IPS DF 19.7 (cell line): ENCODE measurements at places on chromosomes 7 and 10.

- no peak for DNase-seq
These were observed 7.1 kb upstream of the BTBD16 start for GRCh38 chr10:122263971-122264370.

DNA sequence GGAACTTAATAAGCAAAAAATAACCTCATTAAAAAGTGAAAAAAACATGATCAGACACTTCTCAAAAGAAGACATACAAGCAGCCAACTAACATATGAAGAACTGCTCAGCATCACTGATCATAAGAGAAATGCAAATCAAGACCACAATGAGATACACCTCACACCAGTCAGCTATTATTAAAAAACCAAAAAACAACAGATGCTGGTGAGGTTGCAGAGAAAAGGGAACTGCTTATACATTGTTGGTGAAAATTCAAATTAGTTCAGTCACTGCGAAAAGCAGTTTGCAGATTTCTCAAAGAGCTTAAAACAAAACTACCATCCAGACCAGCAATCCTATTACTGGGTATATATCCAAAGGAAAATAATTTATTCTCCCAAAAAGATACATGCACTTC is 513.3 kb downstream of the MDFIC start:
- DNase-seq: no peak

- no peak for DNase-seq
These were observed 22.1 kb downstream of the ACTR1A start for GRCh38 chr10:102480396-102480795.

- DNase-seq: no peak
These were observed 44.9 kb downstream of the JCAD start for GRCh38 chr10:30014511-30014910.

DNA sequence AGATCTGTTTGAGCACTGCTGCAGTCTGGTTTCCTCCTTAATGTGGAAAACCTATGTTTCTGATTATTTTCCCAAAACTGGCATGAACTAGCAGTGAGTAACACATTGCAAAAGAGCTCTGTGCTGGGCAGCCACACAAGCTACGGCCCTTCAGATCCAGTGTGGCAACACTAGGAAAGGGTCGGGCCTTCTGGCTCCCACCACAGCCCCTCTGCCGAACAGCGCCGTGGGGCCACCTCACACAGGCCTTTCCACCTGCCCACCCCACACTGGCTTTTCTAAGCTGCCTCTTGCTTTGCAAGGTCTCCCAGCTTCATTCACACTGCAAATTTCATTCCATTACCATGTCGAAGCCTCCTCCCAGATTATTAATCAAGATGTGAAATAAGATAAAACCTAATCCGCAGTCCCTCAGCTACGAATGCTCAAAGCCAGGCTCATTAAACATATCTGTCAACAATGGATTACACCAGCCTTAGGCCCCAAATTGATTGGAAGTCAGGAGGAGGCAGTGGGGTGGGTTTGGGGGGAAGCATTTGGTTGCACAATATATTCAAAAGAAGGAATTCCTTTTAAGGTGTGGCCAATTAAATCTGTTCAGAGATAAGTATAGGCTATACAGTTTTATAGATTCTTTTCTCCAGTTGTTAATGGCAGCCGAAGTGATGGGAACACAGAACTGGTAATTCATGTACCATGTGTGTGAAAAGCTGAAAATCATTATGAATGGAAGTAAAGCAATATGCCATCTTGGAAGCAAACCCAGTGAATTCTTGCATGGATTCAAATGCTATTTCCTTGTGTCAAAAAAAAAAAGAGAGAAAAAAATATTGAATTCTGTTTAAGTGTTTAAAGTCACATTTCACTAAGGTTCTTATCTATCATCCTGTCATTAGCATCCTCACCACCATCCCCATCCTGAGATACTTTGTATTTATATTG is 223.7 kb downstream of the MTERF1 start:
- no peak for DNase-seq

DNA sequence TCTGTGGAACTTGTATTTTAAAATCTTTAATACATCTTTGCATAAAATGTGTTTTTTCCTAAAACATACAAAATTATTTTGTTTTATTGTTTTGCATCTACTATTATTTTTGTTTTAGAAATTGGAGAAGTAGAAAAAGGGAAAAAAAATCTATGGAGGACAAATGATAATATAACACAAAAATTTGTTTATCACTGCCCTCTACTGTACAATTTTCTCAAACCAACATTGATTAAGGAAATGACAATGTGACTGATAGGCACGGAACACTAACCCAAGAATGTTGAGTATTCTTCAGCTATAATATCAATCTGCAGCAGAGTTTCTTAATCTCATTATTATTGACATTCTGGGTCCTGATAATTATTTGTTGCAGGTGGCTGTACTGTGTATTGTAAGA is 9.5 kb upstream of the ING3 start:
- no peak for DNase-seq

- no peak for DNase-seq
These were observed 258.0 kb downstream of the GFRA1 start for GRCh38 chr10:116014871-116015582.

- no peak for DNase-seq
These were observed 237.4 kb downstream of the WDR11 start for GRCh38 chr10:121088524-121088923.

GRCh38 chr10:88343761-88344484 is 239.2 kb downstream of the RNLS start:
- DNase-seq: no peak

- no peak for DNase-seq
These were observed 84.3 kb downstream of the LANCL2 start for GRCh38 chr7:55449205-55449991.

DNA sequence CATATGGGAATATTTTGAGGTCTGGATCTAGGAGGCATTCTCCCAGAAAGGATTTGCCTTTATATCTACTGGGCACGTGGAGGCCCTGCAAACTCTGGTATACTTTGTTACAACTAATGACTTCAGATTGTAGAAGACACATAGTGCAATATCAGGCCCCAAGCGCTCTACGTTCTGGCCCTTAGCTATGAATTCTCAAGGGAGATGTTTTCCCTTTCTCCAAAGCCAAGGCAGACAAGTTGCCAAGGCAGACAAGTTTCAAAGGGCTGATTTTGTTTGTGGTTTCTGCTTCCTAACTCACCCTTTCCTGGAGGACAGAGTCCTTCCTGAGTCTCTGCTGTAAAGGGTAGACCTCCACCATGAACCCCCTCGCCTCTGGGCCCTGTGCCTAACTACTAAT is 99.4 kb upstream of the CTTNBP2 start:
- no peak for DNase-seq

GRCh38 chr7:133167300-133167699 is 85.4 kb upstream of the CHCHD3 start:
- no peak for DNase-seq

DNA sequence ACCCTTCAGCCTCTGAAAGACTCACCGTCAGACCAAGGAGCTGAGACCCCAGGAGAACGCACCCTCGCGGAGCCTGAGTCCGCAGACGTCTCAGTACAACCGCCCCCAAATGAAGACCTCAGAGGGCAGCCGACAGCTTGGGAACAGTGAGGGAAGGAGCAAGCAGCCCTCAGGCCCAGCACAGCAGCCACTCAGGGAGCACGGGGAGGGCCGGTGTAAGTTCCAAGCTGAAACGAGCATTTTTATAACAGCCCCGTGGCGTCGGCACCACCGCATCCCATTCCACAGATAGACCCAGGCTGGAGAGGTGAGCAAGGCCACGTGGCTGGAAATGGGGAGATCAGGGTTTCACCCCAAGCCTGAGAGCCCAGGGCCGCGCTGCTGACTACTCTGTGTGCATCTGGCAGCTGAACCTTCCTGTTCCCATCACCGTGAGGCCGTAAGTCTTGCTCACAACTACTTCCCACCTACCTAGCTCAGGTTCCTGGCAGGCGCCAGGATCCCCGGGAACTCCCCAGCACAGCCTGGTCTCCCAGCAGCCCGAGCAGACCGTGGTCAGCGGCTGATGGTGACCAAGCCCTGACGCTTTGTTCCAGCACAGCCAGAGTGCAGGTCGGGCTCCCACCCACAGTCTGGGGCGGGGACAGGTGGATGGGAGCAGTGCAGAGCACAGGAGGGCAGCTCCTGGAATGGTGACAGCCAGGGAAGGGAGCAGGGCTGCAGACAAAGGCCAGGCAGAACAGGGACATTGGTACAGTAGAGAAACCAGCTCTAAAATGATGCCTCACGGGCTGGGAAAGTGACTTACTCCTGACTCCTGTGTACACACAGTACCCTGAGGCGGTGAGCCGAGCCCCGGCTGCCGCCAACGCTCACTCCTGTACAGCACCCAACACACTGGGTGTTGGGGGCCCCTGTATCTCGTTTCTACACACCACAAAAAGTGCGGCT is 6.1 kb upstream of the NOM1 start:
- DNase-seq: no peak

GRCh38 chr10:68721673-68722335 is 765 bp downstream of the CCAR1 start:
- no peak for DNase-seq

- no peak for DNase-seq
These were observed 325.8 kb upstream of the ZMIZ1 start for GRCh38 chr10:78742730-78743615.

DNA sequence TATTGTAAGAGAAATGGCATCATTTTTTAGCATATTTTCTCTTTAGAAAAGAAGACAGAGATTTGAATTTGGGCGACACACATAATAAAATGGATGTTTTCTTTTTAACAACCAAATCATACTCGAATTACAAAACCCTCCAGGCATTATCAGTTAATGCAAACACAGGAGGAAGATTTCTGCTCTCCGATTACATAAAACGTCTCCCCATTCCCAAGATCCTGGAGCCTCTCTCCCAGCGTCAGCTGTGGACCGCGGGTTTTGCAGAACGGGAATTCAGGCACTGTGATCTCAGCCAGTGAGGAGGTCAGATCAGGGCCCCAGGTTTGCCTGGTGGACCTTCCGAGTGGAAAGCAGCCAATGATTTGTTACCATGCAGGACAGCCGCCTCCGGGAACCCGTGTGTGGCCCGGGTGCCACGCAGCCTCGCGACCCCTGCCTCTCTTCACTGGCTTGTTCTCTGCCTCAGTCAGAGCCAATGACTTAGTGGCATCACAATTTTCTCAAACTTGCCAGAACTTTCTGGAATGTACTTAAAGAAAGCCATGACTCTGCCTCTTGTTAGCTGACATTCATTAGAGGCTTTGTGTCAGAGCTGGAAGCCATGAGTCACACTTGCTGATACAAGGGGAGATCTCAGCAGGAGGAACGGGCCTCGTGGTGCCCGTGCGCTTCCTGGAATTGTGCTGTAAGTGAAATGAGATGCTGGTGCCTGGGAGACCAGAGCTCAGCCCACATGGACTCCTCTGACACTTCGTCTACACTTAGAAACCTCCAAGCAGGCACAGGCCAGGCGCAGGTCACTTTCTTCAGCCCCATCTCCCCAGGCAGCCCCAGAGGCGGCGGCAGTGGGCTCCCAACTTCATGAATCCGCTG is 246.1 kb downstream of the KLF6 start:
- peak; percentile 15 for DNase-seq

- DNase-seq: no peak
These were observed 97.9 kb downstream of the WDR11 start for GRCh38 chr10:120948889-120949608.

GRCh38 chr10:77970869-77971803 is 44.6 kb upstream of the DLG5 start:
- DNase-seq: peak; percentile 33

DNA sequence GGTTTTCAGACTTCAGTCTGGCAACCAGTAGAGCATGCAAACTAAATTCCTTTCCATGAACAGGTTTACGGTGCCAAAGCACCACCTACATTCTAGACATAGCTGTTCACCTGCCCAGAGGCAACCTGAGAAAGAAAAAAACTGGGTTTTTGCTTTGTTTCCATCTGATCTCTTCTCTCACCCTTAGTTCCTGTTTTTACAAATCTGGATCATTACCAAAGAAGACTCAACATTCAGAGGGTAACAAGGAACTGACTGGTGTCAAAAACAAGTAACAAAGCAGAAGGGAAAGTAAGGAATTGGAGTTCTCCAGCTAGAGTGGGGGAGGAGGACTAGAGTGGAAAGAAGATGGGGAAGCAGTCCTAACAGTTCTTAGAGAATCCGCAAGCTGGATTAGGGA is 36.4 kb downstream of the CPVL start:
- DNase-seq: no peak

GRCh38 chr10:124648131-124648475 is 96.1 kb downstream of the FAM53B start:
- no peak for DNase-seq

GRCh38 chr7:148712678-148713329 is 14.1 kb downstream of the CUL1 start:
- no peak for DNase-seq

DNA sequence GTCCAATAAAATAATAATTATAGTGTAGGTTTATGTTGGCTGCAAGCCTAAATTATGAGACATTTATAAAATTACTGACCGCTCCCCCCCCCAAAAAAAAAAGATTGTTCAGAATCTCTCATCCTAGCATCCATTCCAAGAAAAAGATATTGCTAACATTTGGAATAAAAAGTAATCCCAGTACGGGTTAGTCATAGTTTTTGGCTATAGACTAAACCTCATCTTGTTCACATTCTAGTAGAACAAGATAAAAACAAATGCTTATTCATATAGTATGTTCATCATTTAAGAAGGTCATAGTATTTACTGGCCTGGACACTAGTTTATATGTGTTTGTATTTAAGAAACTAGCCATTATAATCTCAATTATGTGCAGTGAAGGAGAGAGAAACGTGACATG is 44.0 kb downstream of the ADK start:
- DNase-seq: no peak

GRCh38 chr10:119270762-119271366 is 63.5 kb downstream of the GRK5 start:
- no peak for DNase-seq

- DNase-seq: no peak
These were observed 2.4 kb downstream of the MEPCE start for GRCh38 chr7:100432053-100432452.

- no peak for DNase-seq
These were observed 68.6 kb downstream of the LHPP start for GRCh38 chr10:124530215-124530665.

GRCh38 chr7:18575622-18576572 is 80.3 kb downstream of the HDAC9 start:
- no peak for DNase-seq

GRCh38 chr7:50330696-50331095 is 26.2 kb downstream of the IKZF1 start:
- DNase-seq: no peak

DNA sequence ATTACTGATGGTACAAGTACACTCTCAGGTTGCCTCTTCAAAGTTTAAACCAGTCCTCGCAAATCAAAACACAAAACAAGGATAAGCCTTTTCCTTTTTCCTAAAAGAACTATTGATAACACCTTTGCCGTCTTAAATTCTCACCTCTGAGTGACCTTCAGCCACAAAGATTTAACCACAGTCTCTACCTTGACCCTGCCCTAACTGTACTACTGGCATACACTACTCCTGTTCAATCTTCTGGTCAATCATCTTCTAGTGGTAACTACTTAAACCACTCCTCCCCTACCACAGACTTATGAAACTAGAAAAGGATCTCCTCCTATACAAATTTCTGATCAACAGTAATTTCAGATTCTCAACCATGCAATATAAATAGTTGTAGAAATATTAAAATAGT is 15.1 kb downstream of the UPF2 start:
- DNase-seq: no peak
